DMS79 (cell line): ENCODE measurements at places on chromosomes 7 and 10.

DNA sequence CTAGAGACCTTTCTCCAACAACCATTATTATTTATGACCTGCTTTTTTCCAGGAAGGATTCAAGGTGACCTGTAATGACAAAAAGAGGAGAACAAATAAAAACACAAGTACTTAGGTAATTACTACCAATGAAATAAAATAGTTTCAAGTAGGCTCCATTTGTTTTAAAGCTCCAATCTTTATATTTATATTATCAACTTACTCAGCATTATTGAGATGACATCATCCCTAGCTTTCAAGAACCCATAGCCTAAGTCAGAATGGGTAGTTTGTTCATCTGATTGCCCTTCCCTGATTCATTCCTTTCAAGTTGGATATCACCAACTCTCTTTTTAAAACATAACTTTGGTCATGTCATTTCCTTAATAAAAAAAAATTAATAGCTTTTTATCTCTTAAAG lies 131.5 kb downstream of the GRM3 start:
- no peak for DNase-seq

DNA sequence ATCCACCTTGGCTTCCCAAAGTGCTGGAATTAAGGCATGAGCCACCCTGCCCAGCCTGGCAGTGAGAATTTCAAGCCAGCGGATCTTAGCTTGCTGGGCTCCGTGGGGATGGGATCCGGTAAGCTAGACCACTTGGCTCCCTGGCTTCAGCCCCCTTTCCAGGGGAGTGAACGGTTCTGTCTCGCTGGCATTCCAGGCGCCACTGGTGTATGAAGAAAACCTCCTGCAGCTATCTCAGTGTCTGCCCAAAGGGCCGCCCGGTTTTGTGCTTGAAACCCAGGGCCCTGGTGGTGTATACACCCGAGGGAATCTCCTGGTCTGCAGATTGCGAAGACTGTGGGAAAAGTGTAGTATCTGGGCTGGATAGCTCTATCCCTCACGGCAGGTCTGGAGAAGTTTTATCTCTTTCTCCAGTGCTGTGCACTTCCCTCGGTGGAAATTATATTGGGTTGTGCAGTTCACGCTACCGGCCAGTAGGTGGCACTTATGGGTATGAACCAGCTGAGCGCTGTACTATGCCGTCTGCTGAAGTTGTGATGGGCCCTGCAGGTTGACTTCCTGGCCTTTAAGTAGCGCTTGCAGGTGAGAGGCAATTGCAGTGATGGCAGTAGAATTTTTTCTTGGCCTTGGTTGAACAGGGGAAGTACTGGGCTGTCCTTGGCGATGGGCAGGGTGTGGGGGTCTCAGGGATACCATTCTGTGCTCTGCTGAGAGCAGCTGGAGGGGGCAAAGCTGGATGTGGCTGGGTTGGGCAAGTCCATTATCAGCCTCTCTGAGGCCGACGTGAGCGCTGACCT lies 138.0 kb upstream of the MTPN start:
- DNase-seq = no peak

GRCh38 chr7:66946545-66946944 lies 25.5 kb downstream of the TMEM248 start:
- DNase-seq = no peak

GRCh38 chr7:20132585-20132984 lies 84.6 kb downstream of the MACC1 start:
- no peak for DNase-seq

DNA sequence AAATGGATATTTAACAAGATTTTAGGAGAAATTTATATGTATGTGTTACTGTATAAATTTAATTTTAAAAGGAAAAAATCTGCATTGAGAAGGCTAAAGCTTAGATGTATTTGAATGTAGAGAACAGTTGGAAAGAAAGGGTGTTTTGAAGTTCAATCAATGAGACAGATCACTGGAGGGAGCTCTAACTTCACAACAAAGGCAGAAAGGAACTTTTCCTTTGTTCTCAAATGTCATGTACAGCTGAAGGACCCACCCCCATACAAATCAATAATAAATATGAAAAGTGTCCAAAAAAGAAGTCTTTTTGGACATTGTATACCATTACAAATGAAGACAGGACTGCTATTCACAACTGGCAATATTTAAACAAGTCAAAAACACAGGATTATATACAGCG lies 403.4 kb downstream of the DNAJB9 start:
- DNase-seq = no peak

GRCh38 chr7:66466081-66466600 lies 162.5 kb upstream of the KCTD7 start:
- no peak for DNase-seq

- no peak for DNase-seq
Measured at GRCh38 chr10:30435073-30435422, 1.1 kb downstream of the MAP3K8 start.

DNA sequence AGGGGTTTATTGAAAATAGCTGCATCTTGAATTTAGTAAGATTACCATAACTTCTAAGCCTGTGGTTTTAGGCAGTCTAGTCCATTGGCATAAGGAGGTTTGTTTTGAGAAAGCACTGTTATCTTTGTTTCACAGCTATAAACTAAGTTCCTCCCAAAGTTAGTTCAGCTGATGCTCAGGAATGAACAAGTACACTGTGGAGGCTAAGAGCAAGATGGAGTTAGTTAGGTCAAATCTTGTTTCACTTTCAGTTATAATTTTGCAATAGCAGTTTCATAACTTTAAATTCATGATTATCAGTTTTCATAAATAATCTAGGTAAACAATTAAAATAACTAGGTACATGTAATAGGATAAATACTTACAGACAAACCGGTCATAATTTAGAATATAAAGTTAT lies 15.4 kb downstream of the SEC61G start:
- no peak for DNase-seq

DNA sequence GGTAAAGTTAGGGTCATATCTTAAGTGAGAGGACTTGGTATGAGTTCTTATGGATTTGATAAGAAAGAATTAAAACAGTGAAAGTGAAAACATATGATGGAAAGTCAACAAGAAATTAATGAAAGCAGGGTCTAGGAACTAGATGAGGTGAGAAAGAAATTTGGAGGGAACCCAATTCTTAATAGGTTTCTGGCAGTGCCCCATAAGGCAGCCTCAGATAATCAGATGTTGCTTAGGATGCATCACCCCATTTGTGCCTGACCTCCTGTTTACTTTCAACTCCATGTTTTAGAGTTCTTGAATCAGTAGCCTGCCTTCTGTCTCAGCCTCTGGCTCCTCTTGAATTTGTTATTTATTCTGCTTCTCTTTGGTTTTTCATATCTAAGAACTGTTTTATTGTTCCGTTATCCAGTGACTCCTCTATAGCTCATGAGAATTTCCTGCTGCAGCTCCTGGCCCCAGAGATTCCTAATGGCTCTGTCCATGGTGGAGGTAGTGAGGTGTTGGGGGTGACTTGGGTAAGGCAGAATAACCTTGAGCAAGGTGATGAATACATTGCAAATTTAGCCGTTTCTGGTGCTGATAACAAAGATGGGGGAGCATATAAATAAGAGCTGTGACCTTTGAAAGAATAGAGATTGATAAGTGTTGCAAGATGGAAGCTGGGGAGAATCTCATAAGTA lies 17.6 kb downstream of the ITGB8 start:
- no peak for DNase-seq

DNA sequence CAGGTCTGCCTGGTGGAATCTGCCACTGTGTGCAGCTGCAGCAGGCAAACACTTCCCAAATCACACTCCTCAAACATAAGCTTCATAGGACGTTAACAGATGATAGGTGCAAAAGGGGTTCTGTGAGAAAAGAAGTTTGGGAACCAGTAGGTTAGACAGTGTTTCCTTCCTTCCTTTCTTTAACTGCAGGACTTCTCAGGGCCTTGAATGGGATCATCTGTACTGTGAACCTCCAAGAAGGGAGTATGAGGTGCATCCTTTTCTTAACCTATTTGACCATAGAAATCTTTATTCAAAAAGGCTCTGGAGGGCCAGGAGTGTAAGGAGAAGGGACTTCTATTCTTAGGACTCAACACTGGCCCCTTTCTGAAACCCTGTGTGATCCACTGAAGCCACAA lies 33.0 kb downstream of the CAMK2B start:
- no peak for DNase-seq

GRCh38 chr7:33623267-33623666 lies 282.1 kb upstream of the BMPER start:
- no peak for DNase-seq

DNA sequence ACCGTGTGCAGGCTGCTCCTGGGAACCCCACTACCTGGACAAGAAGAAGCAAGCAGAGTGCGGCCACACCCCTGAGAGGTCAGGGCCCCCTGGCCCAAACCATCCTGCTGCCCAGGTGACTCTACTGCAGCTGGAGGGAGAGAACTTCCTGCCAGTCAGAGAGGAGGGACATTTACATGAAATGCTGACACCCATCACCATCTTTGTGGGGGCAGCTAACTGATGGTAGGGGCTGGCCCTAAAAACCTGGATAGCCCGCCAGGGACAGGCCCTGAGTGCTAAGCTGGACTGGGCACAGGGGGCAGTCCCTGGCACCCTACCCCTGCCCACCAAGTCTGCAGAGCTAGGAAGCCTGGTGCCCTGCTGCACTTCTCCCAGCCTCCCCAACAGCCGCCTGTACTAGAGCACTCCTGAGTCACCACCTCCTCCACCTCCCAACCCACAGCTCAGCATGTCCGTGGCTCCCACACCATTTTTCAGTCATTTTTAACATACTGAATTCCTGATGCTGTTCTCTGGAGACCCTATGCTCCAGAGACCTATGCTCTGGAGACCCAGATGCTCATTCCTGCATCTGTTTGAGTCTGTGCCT lies 27.5 kb downstream of the DPCD start:
- no peak for DNase-seq

- no peak for DNase-seq
Measured at GRCh38 chr10:76871697-76872295, 765.8 kb downstream of the KCNMA1 start.

DNA sequence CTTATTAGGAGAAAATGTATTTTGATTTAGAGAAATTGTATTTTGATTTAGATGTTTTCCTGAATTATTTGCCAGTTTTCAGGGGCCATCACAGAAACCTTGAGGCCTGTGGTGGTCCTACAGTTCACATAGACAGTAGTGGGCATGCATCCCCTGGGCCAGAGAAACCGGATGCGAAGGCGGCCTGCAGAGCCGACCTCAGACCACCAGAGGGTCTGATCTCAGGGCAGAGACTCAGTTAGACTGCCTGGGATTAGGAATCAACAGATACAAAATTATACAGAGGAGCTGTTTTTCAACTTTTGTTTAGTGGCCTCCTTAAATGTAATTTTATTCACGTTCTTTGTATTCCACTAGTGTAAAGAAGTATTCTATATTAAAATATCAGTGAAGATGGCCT lies 158.4 kb downstream of the PAXIP1 start:
- no peak for DNase-seq

DNA sequence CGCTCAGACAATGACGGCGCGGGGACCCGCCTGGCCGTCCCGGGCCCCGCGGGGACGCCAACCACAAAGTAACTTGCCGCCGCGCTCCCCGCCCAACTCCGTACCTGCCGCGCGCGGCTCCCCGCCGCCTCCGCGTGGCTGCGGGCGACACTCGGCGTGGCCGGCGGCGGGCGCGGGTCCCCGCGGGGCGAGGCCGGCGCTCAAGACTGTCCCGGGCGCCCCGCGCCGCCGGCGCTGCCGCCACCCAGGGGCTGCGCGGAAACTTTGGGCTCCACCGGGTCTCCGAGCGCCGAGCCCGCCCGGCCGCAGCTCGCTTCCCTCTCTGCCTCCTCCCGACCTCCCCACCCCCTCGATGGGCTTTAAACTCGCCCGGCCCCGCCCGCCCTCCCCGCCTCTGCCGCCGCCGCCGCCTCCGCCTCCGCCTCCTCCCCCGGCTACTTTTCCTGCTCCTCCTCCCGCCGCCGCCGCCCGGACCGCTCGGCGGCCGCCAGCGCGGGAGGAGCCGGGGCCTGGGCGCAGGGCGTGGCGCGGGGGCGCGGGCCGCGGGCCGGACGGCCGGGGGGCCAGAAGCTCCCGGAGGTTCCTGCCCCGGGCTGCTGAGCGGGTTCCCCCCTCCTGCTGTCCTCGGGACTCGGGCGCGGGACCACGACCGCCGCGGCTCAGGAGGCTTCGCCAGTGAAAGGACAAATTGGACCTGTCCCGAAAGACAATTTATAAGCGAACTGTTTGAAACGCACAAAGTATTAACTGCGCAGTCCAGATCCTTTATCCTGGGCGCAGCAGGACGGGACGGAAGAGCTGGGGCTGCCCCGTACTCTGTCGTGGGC lies 10.6 kb upstream of the GRB10 start:
- no peak for DNase-seq

- no peak for DNase-seq
Measured at GRCh38 chr7:135291809-135292253, 58.2 kb downstream of the STRA8 start.

DNA sequence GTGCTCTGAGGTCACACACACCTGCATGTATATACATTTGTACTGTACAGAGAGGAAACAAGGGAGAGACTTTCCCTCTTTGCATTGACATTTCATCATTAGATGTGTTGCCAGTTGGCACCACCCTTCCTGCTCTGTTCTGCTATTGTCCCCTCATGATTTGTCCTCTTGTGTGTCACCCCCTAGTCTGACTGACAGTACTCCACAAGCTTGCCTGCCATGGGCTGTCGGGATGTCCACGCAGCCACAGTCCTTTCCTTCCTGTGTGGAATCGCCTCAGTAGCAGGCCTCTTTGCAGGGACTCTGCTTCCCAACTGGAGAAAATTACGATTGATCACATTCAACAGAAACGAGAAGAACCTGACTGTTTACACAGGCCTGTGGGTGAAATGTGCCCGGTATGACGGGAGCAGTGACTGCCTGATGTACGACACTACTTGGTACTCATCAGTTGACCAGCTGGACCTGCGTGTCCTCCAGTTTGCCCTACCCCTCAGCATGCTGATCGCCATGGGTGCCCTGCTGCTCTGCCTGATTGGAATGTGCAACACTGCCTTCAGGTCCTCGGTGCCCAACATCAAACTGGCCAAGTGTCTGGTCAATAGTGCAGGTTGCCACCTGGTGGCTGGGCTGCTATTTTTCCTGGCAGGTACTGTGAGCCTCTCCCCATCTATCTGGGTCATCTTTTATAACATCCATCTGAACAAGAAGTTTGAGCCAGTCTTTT lies 9.4 kb downstream of the CLDN12 start:
- no peak for DNase-seq
